Type B pancreatic cell (in vitro differentiated cells): ENCODE measurements at places on chromosomes 1 and 21.

GRCh38 chr1:66327588-66327987 lies 206.4 kb upstream of the SGIP1 start:
- DNase-seq, result no peak
- H3K4me1 ChIP-seq, result peaks cover 16% of the 10 kb centered on the region
- no peaks in the 10 kb centered on the region for H3K36me3 ChIP-seq
- no peak overlapping the region for H3K4me3 ChIP-seq
- H3K27me3 ChIP-seq, result peaks cover under 1% of the 10 kb centered on the region

DNA sequence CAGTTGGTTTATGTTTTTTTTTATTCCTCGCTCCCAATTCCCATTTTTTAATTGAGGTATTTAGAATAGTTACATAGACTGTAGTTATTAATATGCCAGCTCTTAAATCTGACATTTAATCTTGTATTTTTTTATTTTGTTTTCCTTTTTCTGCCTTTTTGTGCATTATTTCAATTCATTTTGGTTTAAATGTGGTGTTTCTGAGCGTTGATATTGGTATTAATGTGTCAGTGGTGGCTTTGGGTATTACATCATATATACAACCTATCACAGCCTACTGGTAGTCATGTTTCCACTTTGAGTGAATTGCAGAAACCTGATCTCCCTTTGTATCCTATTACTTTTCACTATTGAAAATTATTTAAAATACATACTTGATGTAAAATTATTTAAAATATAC lies 1027.3 kb downstream of the KCNT2 start:
- no peak for DNase-seq
- no peak overlapping the region for H3K4me3 ChIP-seq
- H3K36me3 ChIP-seq, result no peaks in the 10 kb centered on the region
- no peak overlapping the region for H3K27ac ChIP-seq
- no peaks in the 10 kb centered on the region for H3K4me1 ChIP-seq
- H3K27me3 ChIP-seq, result no peaks in the 10 kb centered on the region

GRCh38 chr1:80248886-80249285 lies 1242.4 kb upstream of the ADGRL4 start:
- H3K4me1 ChIP-seq, result peaks cover 5% of the 10 kb centered on the region
- no peaks in the 10 kb centered on the region for H3K36me3 ChIP-seq
- no peak overlapping the region for H3K4me3 ChIP-seq
- DNase-seq, result no peak
- H3K27me3 ChIP-seq, result no peaks in the 10 kb centered on the region

DNA sequence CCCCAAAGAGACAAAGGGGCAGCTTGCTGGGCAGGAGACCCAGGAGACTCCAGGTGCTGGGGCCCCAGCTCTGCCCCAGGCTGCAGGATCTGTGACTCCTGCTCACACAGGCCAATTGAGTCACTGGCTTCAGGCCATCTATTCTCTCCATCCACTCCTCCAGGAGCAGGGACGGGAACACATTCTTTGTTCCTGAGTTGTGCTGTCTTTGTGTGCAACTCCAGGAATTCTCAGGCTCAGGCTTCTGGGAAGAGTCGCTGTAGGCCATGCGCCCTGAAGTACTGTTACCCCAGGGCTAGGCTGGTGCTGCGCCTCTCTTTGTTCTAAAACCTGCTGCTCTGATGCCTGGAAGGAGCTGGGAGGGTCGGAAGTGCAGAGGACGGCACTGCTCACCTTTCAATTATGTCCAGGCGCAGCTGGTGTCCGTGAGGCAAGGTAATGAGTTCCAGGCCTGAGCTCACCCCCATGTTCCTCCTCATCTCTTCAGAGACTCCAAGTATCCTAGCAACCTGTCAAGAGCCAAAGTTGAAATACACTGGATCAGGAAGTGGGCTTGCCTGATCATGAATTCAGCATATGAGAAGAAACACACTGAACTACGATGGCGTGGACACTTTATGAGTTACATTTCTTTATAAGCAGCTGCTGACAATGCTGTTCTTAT lies 105.9 kb downstream of the BCAR3 start:
- no peak for DNase-seq
- H3K36me3 ChIP-seq, result peaks cover 19% of the 10 kb centered on the region
- no peaks in the 10 kb centered on the region for H3K27me3 ChIP-seq
- peak overlapping the region; percentile 90 for H3K27ac ChIP-seq
- peak overlapping the region; percentile 67 for H3K4me3 ChIP-seq

GRCh38 chr1:37064039-37064438 lies 29.7 kb upstream of the GRIK3 start:
- no peak overlapping the region for H3K27ac ChIP-seq
- H3K4me1 ChIP-seq, result no peaks in the 10 kb centered on the region
- H3K36me3 ChIP-seq, result no peaks in the 10 kb centered on the region
- H3K4me3 ChIP-seq, result no peak overlapping the region

DNA sequence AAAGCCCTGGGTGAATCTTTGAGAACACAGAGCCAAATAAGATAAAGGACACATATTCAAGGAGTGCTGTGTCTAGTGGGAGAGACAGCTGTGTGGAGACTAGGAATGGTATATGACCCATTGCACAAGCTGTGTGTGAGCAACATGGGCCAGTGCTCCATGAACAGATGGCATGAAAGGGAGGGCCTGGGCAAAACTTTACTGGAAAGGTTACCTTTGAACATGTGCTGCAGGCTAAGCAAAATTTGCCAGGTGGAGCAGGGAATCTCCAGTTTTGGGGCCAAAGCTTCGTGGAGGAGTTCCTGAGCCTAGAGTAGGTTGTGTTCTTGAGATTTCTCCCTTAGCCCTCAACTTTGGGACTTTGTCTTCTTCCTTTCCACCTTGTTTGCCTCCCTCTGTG lies 446.1 kb upstream of the PROX1 start:
- no peak overlapping the region for H3K4me3 ChIP-seq
- DNase-seq, result no peak
- H3K36me3 ChIP-seq, result no peaks in the 10 kb centered on the region

GRCh38 chr1:3453203-3453761 lies 1.2 kb upstream of the ARHGEF16 start:
- H3K27me3 ChIP-seq, result peaks cover 8% of the 10 kb centered on the region
- peak overlapping the region; percentile 83 for H3K27ac ChIP-seq
- DNase-seq, result peak; percentile 90
- H3K4me3 ChIP-seq, result peak overlapping the region; percentile 83
- H3K36me3 ChIP-seq, result no peaks in the 10 kb centered on the region

- peaks cover 33% of the 10 kb centered on the region for H3K27me3 ChIP-seq
- H3K36me3 ChIP-seq, result no peaks in the 10 kb centered on the region
- H3K4me1 ChIP-seq, result peaks cover 15% of the 10 kb centered on the region
- H3K4me3 ChIP-seq, result no peak overlapping the region
Measured at GRCh38 chr1:165162671-165163241, 193.8 kb downstream of the LMX1A start.
